ENCODE measurements at places on chromosomes 1 and 21.
A peak's percentile ranks its signal among the peaks of the same experiment; 100 is the strongest.

DNA sequence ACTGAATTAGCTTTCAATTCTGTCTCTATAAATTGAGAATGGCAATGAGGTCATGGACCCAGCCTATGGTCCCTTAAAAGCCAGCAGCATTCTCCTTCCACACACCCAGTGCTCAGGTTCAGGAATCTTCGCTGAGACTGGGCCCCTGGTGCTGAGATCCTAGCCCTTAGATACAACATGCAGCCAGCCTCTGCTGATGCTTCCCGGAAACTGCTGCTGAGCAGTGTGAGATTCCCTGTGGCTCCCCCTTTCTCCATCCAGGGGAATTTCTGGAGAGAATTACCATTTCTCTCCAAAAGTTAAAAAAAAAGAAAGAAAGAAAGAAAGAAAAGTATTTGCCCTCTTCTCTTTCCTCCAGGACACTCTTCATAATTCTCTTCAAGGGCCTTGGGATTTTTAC, 31.7 kb upstream of the RALGPS2 start:
- DNase-seq, result no peak

- DNase-seq, result no peak
These were observed 779.9 kb downstream of the KCNT2 start for GRCh38 chr1:195828325-195828724.

DNA sequence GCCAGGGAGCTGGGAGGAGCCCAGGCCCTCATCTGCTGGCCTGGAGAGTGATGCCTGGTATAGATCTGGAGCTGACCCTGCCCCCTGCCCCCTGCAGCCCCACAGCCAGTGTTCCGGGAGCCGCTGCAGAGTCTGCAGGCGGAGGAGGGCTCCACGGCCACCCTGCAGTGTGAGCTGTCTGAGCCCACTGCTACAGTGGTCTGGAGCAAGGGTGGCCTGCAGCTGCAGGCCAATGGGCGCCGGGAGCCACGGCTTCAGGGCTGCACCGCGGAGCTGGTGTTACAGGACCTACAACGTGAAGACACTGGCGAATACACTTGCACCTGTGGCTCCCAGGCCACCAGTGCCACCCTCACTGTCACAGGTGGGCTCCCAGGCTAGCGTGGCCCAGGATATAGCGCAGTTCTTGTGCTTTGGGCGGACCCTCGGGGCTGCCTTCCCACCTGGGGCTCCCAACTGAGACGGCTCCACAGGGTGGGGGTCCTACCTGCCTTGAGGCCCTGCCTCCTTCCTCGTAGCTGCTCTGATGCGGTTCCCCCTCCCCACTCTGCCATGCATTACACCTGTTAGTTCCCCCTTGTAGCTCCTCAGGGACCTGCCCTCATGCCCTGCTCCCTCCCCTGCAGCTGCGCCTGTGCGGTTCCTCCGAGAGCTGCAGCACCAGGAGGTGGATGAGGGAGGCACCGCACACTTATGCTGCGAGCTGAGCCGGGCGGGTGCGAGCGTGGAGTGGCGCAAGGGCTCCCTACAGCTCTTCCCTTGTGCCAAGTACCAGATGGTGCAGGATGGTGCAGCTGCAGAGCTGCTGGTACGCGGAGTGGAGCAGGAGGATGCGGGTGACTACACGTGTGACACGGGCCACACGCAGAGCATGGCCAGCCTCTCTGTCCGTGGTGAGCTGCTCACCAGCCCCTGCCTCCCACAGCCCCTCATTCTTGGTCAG, 98.7 kb downstream of the OBSCN start:
- DNase-seq, result peak; percentile 14

DNA sequence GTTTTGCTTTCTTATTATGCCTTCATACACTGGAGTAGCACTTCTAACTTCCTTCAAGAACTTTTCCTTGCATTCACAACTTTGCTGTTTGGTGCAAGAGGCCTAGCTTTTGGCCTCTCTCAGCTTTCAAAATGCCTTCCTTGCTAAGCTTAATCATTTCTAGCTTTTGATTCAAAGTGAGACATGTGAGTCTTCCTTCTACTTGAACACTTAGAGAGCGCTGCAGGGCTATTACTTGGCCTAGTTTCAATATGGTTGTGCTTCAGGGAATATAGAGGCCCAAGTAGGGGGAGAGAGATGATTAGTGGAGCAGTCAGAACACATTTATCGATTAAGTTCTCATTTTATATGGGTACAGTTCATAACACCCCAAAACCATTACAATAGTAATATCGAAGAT, 12.4 kb downstream of the ANGEL2 start:
- DNase-seq, result no peak

DNA sequence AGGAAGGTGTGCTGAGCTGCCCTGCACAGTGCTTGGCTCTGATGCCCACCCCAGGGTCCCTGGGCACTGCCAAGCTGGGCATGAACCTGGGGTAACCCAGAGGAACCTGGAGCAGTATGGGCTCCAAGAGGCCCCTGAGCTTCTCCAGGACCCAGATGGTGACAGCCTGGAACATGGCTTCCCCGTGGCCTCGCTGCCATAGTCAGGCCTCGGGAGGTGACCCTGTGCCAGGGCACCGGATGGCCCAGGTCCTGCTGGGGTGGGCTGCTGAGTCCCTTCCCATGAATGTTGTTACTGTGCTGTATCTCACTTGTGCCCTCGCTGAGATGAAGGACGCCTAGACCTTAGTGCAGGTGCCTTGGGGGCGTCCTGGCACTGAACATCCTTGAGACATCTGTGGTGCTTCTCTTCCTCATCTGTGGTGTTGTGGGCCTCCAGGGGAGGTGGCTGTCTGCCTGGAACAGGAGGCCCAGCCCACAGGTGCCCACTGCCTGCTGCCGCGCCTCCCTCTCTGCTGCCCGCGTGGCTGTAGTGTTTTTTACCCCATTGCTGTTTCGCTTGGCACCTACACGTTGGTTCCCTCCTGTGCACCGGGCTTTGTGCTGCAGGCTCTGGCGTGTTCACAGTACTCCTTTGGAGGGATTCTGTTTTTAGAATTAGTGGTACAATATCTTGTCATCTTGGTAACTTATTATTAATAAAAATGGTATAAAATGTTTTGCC, 160.3 kb downstream of the PCBP3 start:
- DNase-seq, result no peak

- peak; percentile 28 for DNase-seq
These were observed 7.2 kb downstream of the CNIH3 start for GRCh38 chr1:224623310-224623714.

GRCh38 chr1:219329578-219329977, 155.9 kb downstream of the LYPLAL1 start:
- DNase-seq, result no peak

GRCh38 chr21:41831866-41832595, 47.1 kb downstream of the PRDM15 start:
- no peak for DNase-seq

Data from activated naive CD4-positive, alpha-beta T cell treated with anti-CD3 and anti-CD28 coated beads, Interleukin-2, amount 10 ng/mL, durations not matched to agents 7 days and 5 days (primary cell).